ENCODE measurements at places on chromosomes 4 and X.
A peak's percentile ranks its signal among the peaks of the same experiment; 100 is the strongest.

- DNase-seq = no peak
These were observed 1313.2 kb downstream of the ADGRL3 start for GRCh38 chr4:62513306-62513705.

DNA sequence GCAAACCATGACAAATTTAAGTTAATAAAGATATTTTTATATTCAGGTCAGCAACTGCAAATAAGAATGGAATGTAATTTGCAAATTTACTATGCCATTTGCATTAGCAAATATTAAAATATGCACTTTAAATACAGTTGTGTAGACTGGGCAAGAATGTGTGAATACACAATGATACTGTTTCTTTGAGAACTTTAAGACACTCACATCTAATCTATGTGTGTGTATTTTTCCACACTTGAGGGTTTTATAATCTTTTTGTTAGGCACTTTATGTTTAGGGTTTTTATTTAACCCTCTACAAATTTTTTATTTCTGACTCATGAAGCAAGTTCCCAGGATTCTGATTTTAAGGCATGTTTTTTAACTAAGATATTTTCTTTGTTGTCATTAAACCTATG, 23.9 kb upstream of the NDNF start:
- no peak for DNase-seq

DNA sequence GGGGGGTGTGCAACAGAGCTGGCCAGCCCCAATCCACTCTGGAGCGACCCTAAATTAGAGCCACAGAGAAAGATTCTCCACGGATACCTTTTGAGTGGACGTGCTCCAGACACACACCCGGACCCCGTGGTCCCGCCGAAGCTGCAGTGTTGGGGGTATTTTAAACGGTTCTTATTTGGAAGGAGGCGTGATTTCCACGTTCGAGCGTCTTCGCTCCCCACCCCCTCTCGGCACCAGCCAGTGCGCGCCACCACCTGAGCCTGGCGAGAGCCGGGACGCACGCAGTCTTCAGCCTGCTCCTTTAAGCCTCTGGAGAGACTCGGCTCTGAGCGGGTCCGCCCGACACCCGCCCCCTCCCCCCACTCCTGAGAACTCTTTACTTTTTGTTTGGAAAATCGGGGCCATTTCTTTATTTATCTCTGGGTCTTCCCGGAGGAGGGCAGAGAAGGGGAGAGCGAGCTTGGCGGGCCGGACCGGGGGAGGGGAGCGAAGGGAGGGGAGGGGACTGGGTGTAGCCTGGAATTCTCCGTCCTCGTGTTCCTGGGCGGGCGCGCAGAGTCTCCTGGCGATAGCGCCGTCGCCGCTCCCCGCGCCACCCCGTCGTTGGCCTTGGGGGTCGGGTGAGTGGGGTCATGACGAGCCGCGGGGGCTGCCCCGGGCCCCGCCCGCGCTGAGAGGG, 668 bp upstream of the PTCHD1 start:
- no peak for DNase-seq

DNA sequence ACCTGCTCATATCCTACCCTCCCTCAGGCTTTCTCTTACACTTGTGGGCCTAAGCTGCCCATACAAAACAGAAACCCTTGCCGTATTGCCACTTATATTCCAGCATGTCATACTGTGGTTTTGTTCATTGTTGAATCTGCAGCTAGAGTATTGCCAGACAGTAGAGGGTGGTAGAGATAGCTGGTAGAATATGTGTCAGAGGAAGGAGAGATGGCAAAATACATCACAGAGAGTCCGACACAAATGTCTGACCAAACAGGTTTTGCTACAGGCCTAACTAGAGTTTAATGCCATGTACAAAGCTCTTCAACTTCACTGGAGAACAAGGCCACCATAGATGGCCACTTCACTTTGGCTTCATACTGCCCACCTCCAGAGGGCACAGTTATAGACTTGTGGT, 160.1 kb downstream of the EFHC2 start:
- DNase-seq = no peak

DNA sequence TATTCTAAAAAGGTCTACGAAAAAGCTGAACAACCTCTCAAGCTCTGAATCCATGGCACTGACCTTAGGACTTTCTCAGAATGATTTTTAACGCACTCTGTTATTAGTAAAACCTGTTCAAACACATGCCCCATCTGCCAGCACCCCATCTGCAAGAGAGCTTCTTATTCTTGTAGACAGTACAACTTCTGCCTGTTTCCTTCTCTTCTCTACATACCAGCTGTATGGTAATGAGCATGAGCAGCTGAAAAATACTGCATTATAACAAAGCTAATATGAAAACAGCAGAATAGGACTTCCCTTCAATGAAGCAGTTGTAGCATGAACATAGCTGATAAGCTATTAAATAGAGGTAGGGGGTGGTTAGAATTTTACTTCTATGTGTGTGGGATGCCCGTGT, 167.9 kb downstream of the FBXW7 start:
- DNase-seq = no peak

DNA sequence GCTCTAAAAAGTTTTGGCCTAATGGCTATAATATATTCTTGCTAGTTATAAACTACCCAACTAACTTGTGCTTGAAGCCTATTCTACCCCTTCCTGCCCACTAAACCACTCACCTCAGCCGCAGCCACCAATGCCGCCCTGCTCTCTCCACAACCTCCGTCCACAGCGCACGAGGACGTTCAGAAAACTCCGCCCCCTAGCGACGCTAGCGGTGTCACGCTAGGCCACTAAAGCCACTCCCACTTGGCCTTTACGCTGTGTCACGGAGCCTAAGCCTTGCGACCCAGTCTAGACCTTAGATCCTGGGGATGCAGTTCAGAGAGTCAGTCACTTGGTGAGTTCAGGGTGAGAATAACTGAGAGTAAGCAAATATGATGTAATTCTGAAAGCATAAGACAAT, at the start of gene TEX11:
Gene TEX11 (minus strand): TSS at position 171 of the 400 bp plus-strand sequence. CDS start 922 bp downstream, outside the sequence.
- DNase-seq = no peak

GRCh38 chrX:47863187-47863586, 26.5 kb downstream of the ZNF81 start:
- DNase-seq = no peak

- peak; percentile 46 for DNase-seq
These were observed 26.4 kb downstream of the NOP14 start for GRCh38 chr4:2936773-2937145.

- DNase-seq = no peak
These were observed 112.8 kb upstream of the PITX2 start for GRCh38 chr4:110735686-110736085.

DNA sequence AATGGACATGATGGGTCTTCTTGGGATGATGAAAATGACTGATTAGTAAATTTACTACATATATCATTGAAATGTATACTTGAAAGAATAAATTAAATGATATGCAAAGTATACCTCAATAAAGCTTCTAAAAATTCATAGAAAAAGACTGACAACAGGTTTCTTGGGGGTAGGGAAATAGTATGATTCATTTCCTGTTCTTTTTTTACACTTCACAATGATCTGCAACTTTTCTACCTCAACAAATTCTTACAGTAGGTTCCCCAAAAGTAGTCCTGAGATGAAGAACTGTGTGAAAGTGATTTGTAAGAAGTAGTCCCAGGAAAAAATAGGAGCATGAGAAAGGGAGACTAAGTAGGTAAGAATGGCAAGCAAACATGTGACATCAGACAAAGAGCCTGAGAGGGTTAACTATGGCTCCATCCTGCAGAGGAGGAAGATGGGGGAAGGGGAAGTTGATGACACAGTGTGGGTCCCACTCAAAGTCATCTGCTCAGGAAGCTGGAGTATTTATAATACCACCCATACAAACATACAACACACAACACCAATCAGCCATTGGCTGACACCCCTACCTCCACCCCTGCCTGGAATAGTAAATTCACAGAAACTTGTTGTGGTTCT, 73.9 kb downstream of the ARHGAP6 start:
- no peak for DNase-seq

All from activated CD4-positive, alpha-beta T cell treated with anti-CD3 and anti-CD28 coated beads for 24 hours (primary cell).